ENCODE measurements at places on chromosomes 1 and 21.

DNA sequence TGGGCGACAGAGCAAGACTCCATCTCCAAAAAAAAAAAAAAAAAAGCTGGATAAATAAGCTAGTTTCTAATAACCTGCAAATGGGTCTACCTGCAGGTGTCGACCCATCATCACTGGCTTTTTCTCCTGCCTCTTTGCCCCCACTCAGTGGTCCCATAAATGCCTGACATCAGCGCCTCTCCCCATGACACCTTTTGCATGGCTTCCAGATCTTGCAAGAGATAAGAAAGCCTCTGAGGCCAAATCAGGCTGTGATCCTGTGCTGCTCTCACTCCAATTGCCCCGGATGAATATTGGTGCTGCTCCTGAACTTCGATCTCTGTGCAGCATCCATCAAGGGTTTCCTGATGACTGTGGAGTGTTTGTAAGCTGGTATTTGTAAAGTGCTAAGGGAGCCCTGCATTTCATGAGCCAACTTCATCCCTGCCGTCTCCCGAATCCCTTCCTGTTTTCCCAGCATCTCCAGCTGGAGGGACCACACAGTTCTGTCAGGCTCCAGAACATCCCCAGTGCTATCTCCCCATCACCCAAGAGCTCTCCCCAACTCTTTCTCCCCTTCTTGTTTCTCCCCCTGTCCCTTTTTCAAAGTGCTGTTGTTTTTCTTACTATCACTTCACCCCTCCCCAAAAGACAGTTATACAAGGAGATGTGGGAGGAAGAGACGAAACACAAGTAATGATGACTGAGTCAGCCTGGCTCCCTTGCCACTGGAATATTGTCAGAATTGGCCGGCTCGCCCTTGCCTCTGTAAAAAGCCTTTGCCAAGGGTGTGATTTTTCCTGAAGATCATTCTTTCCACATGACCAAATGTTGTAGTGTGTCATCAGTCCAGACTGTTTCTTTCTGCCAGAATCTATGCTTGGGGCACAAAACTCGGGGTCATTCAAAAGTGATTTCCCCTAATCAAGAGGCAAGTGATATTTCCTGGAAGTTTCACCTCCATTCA is 2.8 kb upstream of the EFHD2 start:
- no peak for DNase-seq

- no peak for DNase-seq
These were observed 22.8 kb downstream of the S100A6 start for GRCh38 chr1:153513023-153513422.

DNA sequence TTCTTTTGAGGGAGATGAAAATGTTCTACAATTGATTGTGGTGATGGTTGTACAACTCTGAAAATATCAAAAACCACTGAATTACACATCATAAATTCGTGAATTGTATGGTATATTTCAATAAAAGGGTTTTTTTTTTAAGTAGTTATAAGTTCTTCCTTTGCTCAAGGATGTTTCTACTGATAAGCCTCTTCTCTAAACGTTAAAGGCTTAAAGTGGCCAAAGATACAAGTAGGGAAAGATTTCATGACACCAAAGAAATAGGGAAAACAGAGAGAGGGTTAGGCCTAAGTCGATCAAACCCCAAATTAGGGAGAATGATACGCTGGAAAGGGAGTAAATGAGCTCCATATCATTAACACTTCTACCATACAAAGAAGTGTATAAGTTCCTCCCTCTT is 4.1 kb downstream of the KDM5B start:
- DNase-seq = no peak

- DNase-seq = peak; percentile 46
These were observed 18.8 kb downstream of the RNF220 start for GRCh38 chr1:44423591-44424537.

- DNase-seq = no peak
These were observed 5.0 kb downstream of the TSTD1 start for GRCh38 chr1:161033751-161034150.

DNA sequence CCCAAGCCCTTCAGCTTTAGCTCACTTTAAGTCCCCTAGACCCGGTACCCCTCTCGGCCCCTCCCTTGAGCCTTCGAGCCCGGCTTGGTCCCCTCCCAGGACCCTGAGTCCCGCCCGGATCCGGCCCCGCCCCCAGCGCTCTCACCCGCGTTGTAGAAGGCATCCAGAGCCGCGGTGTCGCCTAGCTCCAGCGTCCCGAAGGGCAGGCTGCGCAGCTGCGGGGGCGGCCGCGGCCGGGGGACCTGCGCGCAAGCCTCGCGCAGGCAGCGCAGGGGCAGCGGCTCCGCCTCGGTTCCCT is 699 bp downstream of the MAP3K6 start:
- peak; percentile 60 for DNase-seq

DNA sequence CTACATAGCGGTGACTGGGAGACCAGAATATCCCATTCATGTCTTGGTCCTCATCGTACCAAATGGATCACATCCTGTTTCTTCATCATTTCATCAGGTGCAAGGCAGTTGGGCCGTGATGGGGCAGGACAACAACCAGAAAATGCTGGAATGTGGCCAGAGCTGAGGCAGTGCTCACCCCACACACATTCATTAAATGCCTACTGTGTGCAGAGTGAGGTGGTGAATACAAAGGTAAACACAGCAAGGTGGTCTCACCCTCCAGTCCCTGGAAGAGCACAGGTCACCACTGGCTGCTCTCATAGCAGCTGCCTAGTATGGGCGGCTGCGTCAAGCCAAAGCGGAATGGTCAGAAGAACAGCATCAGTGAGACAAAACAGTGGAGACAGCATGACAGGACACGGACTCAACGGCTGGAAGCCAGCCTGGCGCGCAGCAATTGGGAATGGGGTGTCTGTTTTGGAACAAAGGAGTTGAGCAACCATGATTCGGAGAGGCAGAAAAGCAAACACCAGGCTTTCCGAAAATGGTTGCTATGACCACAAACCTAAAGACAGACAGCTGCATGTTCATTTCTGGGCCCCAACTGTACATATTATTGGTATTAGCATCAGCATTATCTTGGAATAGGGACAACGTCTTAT is 5.6 kb upstream of the ADAMTSL4 start:
- DNase-seq = no peak

GRCh38 chr1:157163273-157164127 is 25.3 kb upstream of the ETV3 start:
- peak; percentile 72 for DNase-seq

GRCh38 chr1:74340656-74341055 is 105.5 kb downstream of the TNNI3K start:
- DNase-seq = no peak

- no peak for DNase-seq
These were observed 2.7 kb upstream of the COL16A1 start for GRCh38 chr1:31706384-31707058.

GRCh38 chr1:114490274-114490693 is 20.7 kb downstream of the TRIM33 start:
- DNase-seq = no peak

GRCh38 chr1:52532731-52533327 is 20.1 kb downstream of the TUT4 start:
- no peak for DNase-seq

DNA sequence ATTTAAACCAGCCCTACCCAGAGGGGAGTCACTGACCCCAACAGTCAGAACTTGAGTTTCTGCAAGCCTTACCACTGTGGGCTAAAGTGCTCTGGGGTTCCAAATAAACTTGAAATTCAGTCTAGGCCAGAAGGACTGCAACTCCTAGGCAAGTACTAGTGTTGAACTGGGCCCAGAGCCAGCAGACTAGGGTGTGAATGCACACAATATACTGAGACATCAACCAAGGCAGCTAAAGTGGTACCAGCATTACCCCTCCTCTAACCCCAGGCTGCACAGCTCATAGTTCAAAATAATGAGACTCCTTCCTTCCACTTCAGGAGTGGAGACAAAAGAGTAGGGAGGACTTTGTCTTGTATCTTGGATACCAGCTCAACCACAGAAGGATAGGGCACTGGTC is 18.9 kb upstream of the IL20 start:
- DNase-seq = no peak

DNA sequence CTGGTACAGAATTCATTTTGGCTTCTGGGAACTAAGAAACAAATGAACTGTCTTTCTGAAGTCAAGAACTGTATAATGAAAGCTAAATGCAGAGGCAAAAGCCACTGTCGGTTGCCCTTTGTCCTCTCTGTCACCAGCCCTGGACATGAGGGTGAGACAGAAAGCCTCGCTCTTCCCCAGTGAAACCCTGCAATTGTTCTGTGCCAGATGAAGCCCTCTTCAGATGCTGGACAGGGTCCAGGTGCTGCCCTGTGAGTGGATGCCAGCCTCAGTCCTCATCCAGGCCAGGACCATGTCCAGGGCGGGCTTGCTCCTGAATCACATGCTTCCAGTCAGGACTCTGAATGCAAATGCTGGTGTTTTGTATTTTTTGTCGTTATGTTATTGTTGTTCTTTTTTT is 138.7 kb downstream of the RUNX1 start:
- DNase-seq = no peak

GRCh38 chr1:167791281-167792187 is 69.8 kb downstream of the MPZL1 start:
- DNase-seq = no peak

DNA sequence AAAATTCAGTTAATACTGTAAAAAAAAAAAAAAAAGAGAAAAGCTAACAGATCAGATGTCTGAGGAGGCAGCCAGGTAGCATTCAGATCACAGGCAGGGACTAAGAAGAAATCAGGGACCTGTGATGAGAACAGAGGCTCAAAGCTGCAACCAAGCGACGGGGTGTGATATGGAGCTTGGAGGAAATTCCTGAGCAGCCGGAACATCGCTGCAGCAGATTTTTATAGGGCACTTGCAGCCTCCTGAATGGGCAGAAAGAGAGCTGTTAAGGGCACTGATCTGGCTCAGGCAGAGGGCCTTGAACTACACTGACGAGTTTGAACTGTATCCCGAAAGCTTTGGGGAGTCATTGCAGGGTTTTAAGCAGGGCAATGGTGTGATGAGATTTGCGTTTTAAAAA is 315.4 kb downstream of the ADGRL2 start:
- DNase-seq = no peak

DNA sequence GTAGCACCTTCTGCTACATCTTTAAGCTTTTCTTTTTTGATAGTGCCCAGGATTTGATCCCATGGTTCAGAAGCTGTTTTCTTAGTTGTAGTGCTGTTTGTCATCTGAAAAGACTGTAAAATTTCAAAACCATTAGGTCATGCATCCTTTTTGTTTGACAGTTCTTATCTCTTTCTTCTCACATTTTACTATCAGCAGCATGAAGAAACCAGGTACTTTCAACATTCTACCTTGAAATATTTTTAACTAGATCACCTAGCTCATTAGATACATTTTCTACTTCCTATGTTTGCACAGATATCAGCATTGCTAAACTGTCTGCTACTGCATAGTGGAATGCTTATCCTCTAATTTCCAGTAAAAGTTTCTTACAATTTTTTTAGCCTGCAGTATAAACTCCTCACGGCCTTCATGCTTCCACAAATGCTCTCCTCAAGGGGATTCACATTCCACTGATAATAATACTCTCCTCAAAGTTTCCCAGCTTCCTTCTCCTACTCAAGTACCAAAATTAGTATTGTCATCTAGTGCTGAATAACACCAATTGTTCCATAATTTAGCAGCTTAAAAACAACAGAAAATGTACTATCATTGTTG is 243.9 kb upstream of the ZRANB2 start:
- DNase-seq = no peak

DNA sequence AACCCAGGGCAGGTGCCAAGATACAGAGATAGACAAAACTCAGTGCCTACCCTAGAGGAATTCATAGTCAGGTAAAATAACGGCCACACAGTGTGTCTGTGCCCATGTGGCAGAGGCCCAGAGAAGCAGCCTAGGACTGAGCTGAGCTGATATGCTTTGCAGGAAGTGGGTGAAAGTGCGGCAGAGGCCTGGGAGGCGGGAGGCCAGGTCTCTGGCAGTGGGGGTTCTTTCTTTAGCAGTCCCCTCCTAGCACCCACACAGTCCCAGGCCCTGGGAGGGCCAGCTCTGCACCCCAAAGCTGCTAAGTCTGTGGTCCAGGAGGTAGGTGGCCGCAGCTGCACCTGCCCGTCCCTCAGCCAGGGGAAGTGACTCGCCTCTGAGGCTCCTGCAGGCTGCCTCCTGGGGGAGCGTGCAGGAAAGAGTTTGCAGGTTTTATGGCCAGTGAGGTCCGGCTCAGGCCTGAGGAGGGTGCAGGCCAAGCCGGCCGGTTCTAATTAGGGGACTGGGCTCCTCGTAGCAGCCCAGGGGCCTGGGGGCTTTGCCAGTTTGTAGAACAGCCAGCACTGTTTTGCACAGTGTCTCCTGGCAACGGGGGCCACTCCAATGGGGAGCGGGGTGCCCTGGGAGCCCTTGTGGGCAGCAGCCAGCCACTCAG is 107.9 kb downstream of the SPSB1 start:
- DNase-seq = no peak

- DNase-seq = no peak
These were observed 8.0 kb upstream of the SYTL1 start for GRCh38 chr1:27333717-27334279.

- DNase-seq = no peak
These were observed 14.8 kb upstream of the WASF2 start for GRCh38 chr1:27504588-27505419.

DNA sequence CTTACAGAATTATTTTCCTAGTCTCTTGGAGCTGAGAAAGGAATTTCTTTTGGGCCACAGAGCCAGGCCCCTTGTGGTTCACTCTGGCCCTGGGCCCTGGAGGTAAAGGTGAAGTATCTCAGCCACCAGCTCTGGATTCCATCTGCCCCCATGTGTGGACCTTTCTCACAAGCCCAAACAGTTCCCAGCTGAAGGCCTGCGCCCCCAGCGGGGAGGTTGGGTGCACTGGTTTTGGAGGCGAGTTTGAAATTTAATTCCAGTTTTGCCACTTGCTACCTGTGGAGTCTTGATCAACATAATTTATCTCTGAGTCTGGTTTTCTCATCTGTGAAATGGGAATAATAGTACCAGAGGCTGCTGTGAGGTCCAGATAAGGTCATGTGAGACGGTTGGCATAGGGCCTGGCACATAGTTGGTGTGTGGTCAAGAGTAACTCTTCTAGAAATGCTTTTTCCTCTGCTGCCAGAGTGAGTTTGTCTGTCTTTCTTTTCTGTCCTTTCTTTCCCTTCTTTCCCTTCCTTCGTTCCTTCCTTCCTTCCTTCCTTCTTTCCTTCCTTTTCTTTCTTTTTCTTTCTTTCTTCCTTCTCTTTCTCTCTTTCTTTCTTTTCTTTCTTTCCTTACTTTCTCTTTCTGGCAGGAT is 6.1 kb downstream of the AGTRAP start:
- DNase-seq = no peak

DNA sequence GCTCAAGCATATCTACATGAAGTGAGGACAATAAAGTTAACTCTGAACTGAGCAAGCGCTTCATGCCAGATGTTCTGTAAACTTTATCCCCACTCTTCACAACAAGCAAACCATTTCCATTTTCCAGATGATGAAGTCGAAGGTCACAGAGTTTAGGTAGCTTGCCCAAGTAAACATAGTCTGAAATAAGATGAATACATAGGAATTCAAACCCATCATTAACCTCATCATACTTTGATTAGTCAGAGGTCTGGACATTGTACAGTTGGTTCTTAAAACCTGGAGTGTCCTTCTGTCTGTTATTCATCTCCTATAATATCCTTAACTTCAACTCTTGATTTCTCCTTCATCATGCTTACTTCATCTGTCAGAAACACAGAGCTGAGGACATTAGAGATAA is 180.3 kb upstream of the C8B start:
- DNase-seq = no peak

Data from LoVo (cell line).